ENCODE measurements at places on chromosomes 2 and 18.

DNA sequence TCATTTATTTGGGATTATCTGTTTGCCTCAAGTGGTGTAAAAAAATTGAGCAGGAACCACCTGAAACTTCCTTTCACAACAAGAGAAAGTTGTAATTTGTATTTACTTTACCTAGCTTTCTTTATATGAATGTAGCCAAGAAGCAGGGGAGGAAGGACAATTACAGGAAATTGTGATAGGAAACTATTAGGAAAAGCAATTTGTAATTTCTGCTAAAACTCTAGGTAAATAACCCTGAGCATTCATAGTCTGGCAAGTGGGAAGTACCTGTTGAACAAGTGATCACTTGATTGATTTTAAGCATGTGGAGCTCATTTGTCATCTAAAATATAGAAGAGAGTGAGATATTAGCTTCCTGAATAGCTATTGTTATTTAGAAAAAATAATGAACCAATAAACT is 5.0 kb downstream of the TFPI start:
- DNase-seq, result no peak

DNA sequence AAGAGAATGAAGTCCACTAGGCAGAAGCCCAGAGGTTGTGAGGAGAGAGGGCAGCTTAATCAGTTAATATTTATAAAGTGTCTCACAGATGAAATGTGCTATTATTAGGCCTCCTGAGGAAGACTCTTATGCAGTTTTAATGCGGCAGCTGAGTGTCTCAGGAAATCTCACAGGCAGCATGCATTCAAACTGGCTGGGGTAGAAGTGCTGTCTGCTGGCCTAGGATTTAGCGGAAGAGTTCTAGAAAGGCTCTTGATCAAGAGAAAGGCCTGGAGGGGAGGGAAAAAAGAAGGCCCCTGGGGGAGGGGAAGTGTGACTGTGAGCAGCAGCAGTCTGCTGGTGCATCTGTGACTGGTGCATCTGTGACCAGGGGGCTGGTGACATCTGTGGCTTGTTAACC is 133.0 kb downstream of the FSHR start:
- no peak for DNase-seq

DNA sequence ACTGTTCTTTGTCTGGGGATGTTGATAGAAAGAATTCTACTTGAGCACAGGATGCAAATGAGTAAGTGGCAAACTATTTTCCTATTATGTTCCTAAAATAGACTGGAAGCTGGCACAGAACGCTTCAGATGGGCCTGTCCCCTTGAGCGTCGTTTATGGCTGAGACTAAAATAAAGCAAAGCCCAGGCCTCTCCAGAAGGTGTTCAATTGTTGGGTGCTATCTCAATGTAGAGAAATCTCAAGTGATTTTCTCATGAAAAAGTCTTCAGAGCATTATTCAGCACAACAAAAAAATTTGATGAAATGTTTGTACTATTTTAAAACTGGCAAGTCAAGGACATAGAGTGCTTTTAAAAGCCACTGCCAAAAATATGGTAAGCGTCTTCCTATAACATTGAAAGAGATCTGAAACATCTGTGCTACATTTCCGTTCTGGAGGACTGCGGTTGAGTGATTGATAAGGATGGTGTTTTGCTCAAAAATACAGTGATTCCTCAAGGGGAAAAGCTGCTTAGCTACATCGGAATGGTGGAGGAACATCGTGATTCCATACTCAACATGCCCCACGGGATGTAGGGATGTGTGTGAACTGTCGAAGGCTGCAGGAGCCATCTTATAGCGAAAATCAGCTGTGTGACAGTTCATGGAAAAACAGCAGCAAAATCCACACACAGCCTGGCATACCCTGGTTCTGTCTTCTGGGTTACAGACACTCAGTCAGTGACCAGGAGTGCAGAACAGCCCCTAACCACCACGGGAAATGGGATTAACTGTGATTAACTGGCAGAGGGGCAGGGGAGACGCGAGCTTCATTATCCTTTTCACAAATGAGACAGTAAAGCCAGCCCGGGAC is 10.4 kb upstream of the LRRFIP1 start:
- DNase-seq, result no peak

- DNase-seq, result no peak
Observed at GRCh38 chr18:64872710-64873458, 724.0 kb upstream of the LINC00305 start.

- no peak for DNase-seq
Observed at GRCh38 chr18:25470062-25470461, 118.1 kb upstream of the ZNF521 start.

DNA sequence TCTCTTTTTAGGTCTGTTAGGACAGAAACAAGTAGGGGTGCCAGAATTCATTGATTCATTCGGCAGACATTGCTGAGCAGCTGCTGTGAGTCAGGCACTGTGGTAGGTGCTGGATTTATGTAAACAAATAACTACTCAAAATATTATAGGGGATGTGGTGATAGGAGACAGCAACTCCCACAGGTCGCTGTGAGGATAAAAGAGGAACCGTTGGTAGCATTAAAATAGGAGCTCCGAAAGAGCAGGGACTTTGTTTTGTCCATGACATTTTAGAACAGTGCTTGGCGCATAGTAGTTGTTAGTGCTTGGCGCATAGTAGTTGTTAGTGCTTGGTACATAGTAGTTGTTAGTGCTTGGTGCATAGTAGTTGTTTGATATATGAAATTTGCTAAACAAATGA is 29.2 kb downstream of the ATP6V1C2 start:
- no peak for DNase-seq

DNA sequence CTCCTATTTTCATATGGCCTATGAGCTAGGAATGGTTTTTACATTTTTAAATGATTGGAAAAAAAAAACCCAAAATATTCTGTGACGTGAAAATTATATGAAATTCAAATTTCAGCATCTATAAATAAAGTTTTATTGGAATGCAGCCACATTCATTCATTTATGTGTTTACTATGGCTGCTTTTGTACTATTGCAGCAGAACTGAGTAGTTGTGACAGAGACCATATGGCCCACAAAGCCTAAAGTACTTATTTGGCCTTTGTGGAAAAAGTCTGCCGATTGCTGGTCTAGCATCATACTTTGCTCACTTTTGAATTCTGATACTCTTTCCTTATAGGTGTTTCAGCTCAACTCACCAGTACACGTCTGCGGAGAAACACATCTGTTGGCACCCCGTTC is 39.0 kb downstream of the MYO3B start:
- no peak for DNase-seq

- DNase-seq, result no peak
Observed at GRCh38 chr18:70028734-70029133, 81.1 kb upstream of the CD226 start.

DNA sequence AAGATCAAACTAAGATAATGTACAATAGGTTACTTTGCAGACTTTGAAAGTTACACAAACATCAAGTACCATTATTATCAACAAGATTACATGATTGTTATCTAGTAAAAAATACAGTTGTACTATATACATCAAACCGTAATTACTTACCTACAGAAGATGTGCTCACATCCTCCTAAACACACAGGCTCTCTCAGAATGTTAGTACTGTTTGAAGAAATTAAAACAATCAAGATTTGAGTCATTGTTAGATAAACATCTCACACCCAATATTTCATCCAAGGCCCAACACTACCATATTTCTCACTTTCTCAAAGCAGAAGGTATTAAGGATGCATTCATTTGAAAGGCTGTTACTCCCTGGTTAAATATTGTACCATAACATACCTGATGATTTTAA is 12.6 kb downstream of the BARD1 start:
- no peak for DNase-seq

DNA sequence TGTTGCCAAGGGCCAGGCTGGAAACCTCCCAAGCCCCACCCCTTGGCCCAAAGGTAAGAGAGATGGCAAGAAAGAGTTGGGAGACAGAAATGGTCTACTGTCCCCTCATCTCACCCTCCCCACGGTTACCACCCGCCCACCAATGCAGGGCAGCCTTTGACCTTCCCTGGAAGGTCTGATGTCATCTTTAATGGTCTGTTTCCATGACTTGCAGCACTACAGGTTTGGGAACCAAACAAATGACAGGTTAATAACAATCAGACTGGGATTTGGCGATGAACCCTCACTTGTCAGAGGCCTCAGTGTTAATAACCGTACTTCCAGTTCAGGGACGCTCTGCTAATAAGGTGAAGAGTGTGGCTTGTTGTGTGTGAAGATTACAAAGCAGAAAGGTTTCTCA is 70.4 kb downstream of the MRO start:
- no peak for DNase-seq

DNA sequence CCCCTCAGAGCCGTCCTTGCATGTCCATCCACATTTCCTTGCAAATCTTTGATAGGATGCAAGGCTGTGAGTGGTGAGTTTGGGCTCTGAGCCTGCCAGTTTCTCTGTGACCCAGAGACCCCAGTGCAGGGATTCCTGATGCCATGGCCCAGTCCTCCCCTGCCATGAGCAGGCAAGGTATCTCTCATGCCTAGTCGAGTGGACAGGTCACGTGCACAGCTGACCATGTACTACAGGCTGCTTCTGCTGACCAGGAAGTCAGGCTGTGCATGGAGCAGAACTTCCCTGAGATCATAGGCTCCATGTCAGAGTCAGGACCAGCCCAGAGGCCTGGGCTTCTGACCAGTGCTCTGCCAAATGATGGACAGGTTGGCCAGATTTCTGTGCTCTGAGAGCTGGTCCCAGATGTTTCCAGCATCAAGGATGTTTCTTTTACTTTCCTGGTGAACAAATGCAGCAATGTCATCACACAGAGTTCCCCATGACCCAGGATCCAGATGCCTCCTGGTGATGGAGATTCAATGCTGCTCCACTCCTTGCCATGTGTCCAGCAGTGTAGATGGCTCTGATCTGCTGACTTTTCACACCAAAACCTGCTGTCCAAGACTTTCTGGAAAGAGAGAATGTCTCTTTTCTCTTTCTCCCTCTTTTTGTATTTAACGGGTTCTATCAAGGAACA is 321.6 kb upstream of the HS6ST1 start:
- no peak for DNase-seq

DNA sequence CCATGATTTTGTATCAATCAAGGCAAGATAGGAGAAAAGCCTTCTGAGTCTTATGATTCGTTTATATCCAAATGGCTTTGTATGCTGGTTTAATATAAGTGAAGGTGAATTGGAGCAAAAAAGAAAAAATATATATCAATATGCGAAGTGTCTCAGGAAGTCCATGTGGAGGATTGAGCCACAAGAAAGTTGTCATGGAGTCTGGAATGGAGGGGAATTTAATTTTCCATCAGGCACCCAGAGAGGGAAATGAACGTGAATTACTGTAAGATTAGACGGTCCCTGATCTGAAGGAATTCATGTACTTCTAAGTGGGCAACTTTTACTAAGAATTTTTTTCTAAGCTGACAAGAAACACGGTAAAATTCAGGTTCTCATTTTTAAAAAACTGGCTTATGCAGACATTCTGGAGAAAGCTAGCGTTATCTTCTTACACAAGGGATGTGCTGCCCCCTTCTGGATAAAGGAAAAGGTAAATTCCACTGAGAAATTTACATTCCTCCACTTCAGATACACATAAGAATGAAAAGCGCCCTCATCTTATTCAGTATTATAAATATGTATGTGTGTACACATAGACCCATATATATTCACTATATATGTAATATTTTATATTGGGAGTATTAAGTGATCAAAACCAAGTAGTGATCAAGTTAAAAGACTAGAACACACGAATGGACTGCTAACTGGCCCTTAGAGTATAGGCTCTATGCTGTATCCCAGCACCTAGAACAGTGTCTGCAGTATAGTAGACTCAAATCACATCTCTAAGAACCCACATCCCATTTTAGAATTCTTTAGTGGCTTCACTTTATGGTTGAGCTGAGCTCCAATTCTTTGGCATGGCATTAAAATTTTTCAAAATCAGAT is 289.0 kb upstream of the TFPI start:
- DNase-seq, result no peak
